ENCODE measurements at places on chromosomes 11 and 22. TPM values are rescaled to one million over a fixed set of nuclear protein-coding genes. Genes with fewer than 3 reads are reported as not detected.

Gene CDC42EP2
- 19.0 TPM for total RNA-seq

Gene TRIM49
- total RNA-seq, result not detected

Gene F2
- not detected for total RNA-seq

Gene VSTM5
- 0.66 TPM for total RNA-seq

Gene PRR33
- not detected for total RNA-seq

Gene MPZL3
- 5.7 TPM for total RNA-seq

Gene MB
- total RNA-seq, result not detected

Gene GAB2
- 10.8 TPM for total RNA-seq

Gene OLFML1
- not detected for total RNA-seq

Gene DAGLA
- 1.3 TPM for total RNA-seq

Gene LRRC32
- total RNA-seq, result 0.89 TPM

Measured in GM23338 (cell line).